Daoy (cell line): ENCODE measurements at places on chromosomes 7 and 10. TPM values are rescaled to one million over a fixed set of nuclear protein-coding genes. Genes with fewer than 3 reads are reported as not detected.

The SLC18A3 gene
- not detected in 2 replicates for total RNA-seq

The PTPRE gene
- total RNA-seq, result 2.6 TPM in 2 replicates

The LRIT1 gene
- not detected in 2 replicates for total RNA-seq

The FBXO24 gene
- total RNA-seq, result 0.17 TPM in 1 of 2 replicates, not detected in the other

The TSPAN12 gene
- 15.9 and 17.7 TPM in 2 replicates for total RNA-seq

The ZNF518A gene
- 6.6 and 9.4 TPM in 2 replicates for total RNA-seq

The DYDC2 gene
- total RNA-seq, result not detected in 2 replicates

The C10orf95 gene
- total RNA-seq, result not detected in 2 replicates

The DHTKD1 gene
- total RNA-seq, result 6.8 and 33.4 TPM in 2 replicates

The ZPBP gene
- total RNA-seq, result not detected in 2 replicates

The ADCYAP1R1 gene
- total RNA-seq, result 0.17 and 0.24 TPM in 2 replicates

DNA sequence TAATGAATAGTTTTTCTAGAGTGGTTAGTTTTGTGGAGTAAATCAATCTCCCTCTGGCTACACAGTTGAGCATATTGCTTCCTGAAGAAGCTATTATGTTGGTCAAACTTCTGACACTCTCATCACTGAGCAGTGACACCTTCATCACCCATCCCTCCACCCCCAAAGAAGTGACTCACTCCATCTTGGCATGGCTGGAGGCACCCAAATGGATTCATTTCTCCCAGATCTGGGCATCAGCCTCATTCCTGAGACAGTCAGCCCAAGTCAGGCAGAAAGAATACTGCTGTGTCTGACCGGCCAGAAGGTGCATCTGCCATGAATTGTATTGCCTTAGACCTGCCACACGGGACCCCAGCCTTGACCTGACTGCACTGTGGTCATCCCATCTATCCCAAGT lies 117.0 kb upstream of the HABP2 start:
- no peak for DNase-seq

DNA sequence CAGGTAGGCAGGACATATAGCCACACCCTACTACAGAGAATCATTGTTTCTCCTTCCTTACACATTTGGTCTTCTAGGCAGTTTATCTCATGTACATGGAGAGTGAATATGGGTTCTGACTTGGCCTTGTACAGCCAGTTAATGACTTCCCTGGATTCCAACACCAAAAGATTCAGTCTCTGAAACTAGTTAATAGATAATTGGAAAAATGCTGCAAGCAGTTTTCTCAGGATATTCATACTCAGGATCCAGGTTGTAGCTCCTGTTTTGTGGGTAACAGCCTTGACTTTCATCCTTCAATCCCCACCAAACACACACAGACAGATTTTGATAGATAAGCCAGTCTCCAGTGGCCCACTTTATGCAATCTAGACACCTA lies 690.2 kb downstream of the NRG3 start:
- DNase-seq, result no peak

- no peak for DNase-seq
These were observed 246.9 kb downstream of the AGMO start for GRCh38 chr7:15314922-15315321.

- no peak for DNase-seq
These were observed 8.7 kb upstream of the UNC5B start for GRCh38 chr10:71203716-71204115.

GRCh38 chr10:95728526-95728925 lies 27.4 kb upstream of the ENTPD1 start:
- DNase-seq, result no peak

DNA sequence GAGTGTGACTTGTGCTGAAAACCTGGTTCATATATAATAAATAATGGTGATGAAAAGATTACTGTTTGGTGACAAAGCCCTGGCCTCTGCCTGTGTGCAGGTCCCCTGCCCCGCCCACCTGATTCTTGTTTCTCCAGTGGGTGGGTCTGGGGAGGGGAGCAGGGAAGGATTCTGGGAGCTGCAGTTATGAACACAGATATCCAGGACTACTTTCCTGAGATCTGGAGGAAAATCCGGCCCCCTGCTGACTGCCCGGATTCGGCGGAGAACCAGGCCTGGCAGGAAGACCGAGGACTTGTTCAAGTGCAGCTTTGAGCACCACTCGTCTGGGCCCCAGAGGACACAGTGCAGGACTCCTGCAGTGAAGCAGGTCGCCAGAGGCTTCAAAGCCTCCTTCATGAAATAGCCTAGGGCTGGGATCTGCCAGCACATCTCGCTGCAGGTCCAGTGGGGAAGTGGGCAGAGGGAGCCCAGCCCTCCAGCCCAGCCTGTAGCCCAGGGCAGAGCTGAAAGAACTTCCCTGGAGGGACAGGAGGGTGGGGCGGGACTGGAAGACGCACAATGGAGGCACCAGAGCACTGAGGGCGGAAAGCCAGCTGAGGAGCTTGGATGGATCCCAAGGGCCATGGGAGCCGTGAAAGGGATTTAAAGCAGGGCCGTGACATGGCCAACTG lies 7.0 kb downstream of the ATP6V0E2 start:
- DNase-seq, result no peak

DNA sequence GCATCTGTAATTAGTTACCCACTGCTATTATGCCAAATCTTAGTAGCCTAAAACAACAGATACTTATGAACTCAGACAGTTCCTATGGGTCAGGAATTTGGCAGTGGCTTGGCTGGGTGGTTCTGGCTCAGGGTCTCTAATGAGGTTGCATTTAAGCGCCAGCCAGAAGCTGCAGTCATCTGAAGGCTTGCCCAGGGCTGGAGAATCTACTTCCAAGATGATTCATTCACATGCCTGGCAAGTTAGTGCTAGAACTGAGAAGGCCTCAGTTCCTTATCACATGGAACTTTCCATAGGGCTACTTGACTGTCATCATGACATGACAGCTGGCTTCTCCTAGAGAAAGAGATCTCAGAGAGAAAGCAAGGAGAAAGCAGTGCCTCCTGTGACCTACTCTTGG lies 121.3 kb downstream of the AVL9 start:
- DNase-seq, result peak; percentile 78

- no peak for DNase-seq
These were observed 33.0 kb downstream of the BRI3 start for GRCh38 chr7:98314469-98314868.

DNA sequence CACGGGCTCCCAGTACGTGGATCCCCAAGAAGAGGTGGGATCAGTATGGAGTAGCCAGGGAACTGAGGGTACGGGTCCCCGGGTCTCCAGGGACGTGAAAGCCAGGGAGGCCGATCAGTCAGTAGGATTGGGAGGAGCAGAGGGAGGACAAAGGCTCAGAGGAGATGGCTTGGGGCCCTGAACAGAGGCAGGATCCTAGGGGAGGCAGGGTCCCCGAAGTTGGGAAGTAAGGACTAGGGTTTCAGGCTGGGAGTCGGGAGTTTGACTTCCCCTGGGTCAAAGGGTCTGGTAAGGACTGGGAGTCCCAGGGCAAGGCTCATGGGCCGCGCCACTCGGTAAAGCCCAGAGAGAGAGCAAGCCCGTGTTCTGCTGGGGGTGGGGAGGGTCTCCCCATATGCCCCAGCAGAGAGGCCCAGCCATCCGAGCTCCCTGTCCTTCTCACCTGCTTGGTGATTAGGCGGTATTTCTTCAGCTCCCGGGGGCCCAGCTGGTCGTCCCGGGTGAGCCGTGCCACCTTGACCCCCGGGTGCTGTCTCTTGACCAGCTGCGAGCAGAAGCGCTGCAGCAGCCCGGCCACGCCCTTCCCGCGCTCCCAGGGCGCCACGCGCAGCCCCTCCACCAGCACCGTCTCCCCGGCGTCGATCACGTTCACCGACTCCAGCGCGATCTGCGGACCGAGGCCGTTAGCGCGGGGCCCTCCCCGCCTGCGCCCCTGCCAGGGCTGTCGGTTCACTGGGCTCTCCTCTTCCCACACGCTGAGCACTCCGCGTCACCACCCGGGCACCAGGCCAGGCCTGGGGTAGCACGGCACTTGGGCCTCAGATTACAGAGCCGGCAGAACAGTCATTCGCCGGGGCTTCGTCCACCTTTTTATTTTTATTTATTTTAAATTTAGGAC lies 7.0 kb downstream of the NAT16 start:
- peak; percentile 100 for DNase-seq

DNA sequence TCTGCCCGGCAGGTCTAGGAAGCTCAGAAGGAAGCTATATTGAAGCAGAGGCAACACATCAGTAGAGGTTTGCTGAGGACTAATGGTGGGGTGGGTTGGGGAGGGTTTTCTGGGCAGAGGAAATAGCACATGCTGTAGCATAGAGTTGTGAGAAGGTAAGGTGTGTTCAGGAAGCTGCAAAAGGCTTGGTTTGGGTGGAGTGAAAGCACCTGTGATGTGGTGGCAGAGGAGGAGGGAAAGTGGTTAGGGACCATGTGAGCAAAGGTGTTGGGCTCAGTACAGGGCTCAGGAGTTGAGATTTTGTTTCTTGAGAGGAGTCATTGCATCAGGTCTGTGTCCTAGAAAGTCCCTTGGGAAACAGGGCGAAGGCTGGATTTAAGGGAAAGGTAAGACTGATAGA lies 294.6 kb downstream of the SORCS3 start:
- DNase-seq, result no peak

- no peak for DNase-seq
These were observed 1.8 kb upstream of the NUB1 start for GRCh38 chr7:151339651-151340382.

DNA sequence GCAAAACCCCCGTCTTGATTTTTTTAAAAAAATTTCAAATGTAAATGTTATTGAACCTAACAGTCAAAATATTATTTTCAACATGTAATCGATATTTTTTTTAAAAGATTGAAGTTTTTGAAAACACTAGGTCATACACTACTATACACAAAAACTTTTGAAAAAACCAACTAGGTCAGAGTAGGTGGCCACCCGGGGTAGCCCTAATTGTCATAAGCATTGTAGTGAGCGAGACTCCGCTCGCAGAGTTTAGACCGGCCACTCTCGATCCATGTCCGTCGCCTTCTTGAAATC lies 417 bp downstream of the RFC2 start:
- no peak for DNase-seq

DNA sequence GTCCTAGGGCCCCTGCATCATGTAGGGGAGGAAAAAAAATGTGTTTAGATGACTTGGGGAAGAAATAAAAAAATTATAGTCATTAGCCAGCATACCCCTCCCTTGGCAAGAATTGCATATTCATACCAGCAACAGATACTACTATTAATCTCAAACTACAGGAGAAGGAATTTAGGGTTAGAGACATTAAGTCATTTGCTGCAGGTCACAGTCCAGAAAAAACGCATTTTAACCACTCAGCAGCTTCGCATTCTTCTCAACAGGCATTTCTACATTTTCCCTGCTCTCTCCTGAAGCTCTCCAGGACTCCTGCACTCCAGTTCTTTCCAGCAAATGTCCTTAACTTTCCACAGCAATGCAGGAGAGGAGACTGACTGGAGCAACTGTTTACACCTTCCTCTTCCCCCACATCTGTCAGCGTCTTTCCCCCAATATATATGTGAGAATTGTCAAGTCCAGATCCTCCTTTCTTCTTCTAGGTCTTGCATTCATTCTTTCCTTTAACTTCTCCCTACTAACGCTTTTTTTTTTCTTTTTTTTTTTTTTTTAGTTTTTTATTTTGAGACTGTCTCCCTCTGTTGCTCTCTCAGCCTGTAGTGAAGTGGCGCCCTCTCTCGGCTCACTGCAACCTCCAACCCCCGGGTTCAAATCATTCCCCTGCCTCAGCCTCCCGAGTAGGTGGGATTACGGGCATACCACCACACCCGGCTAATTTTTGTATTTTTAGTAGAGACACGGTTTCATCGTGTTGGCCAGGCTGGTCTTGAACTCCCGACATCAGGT lies 35.6 kb downstream of the PRPS1L1 start:
- DNase-seq, result peak; percentile 50

GRCh38 chr7:87530126-87530525 lies 54.6 kb upstream of the ABCB4 start:
- no peak for DNase-seq

GRCh38 chr7:31464601-31465000 lies 49.3 kb upstream of the ITPRID1 start:
- DNase-seq, result no peak

GRCh38 chr7:45702751-45703150 lies 128.6 kb downstream of the ADCY1 start:
- DNase-seq, result no peak

- DNase-seq, result no peak
These were observed 694 bp downstream of the RBM20 start for GRCh38 chr10:110644598-110645462.

GRCh38 chr7:151615784-151616183 lies 96.1 kb upstream of the RHEB start:
- no peak for DNase-seq

DNA sequence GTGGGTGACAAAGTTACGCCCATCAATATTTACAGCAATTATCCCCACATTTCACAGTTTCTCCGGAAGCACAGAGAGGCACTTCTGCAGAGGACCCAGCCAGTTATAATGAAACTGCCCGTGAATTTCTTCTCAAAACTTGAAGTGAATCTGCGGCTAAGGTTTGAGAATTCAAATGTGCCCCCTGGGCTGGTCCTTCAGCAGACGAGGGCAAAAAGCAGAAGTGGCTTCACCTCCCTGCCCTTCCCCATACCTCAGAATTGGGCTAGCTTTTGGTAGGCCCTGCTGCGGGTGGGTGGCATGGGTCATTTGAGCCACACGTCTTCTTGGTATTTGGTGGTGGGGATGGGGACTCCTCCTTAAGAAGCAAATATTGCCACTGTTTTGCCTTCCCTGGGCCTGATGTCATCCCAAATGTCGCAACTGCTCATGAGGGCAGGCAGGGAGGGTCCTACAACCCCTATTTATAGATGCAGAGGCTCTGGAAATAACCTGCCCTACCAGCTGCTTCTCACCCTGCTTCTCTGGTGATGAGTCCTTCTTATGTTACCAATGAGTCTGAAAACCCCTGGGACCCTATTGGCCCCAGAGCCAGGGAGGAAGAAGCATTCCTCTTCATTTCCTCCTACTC lies 16.6 kb upstream of the WDFY4 start:
- DNase-seq, result no peak

DNA sequence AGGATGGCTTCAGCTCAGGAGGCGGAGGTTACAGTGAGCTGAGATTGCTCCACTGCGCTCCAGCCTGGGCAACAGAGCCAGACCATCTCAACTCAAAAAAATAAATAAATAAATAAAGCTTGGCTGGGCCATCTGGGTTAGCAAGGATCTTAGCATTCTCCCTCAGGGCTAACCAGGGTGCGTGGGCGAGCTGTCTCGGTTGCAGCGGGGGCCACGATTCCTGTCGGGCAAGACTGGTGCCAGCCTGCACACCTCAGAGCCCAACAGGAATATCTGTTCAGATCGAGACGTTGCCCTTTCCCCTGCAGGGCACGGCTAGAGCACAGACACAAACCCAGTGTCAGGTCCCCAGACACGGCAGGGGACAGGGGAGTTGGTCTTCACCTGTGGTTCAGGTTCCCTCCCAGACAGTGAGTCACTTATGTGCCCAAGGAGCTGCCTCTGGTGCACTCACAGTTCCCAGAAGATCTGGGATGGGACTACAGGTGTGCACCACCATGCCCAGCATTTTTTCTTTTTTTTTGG lies 75.5 kb upstream of the GTF2I start:
- no peak for DNase-seq
